Dorsolateral prefrontal cortex (tissue), 122 donors: ENCODE measurements at places on chromosomes 2 and 18. TPM values are rescaled to one million over a fixed set of nuclear protein-coding genes. Genes with fewer than 3 reads are reported as not detected.

Gene COL3A1
- total RNA-seq, result 0.40 TPM

Gene CD207
- total RNA-seq, result not detected

Gene CABLES1
- 56.5 TPM for total RNA-seq

Gene SPTBN1
- 657 TPM for total RNA-seq
